CD4-positive, alpha-beta T cell treated with Interleukin-1 beta for 1 hour (primary cell): ENCODE measurements at places on chromosomes 12 and 14.

- no peak for DNase-seq
These were observed 11.7 kb downstream of the CSRNP2 start for GRCh38 chr12:51071663-51072062.

- DNase-seq = no peak
These were observed 37.5 kb downstream of the PRORP start for GRCh38 chr14:35159742-35160409.

- no peak for DNase-seq
These were observed 573.2 kb downstream of the PRKD1 start for GRCh38 chr14:29354486-29354885.

DNA sequence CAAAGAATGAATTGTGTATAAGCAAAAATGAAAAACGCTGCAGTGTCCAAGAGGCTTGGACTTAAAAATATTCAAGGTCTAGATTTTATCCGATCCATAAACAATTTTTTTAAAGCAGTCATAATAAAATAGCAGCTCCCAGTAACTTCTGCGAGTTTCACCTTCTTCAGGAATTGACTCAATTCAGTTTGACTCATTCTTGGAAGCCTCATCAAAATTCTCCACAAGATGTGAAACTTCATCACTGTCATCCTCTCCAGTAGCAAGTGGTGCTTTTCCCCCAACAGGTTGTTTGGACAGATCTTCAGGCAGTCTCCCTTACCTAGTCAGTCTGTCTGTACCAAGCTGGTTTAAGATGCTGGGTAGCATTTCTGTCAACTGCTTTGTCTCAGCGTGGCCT, 93.5 kb upstream of the FOXG1 start:
- no peak for DNase-seq

GRCh38 chr12:76274420-76275083, 73.7 kb downstream of the BBS10 start:
- no peak for DNase-seq

DNA sequence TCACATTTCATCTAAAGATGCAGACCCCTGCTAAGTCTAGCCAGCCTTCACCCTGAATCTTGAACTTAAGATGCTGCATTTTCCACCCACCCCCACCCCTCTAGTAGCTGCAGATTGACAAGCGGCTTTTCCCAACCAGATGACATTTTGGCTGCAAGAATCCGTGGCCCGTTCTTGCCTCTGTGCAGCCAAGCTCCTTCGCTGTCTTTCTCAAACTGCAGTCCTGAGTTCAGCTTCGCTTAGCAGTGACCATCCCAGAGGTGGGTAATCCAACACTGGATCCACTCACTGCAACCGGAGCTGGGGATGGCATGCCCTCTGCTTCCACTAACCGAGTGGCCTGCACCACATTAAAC, 765 bp upstream of the NFYB start:
- no peak for DNase-seq

GRCh38 chr12:44968965-44969364, 81.9 kb downstream of the DBX2 start:
- DNase-seq = no peak

GRCh38 chr14:20093442-20093841, 17.1 kb upstream of the OR4K17 start:
- DNase-seq = no peak

DNA sequence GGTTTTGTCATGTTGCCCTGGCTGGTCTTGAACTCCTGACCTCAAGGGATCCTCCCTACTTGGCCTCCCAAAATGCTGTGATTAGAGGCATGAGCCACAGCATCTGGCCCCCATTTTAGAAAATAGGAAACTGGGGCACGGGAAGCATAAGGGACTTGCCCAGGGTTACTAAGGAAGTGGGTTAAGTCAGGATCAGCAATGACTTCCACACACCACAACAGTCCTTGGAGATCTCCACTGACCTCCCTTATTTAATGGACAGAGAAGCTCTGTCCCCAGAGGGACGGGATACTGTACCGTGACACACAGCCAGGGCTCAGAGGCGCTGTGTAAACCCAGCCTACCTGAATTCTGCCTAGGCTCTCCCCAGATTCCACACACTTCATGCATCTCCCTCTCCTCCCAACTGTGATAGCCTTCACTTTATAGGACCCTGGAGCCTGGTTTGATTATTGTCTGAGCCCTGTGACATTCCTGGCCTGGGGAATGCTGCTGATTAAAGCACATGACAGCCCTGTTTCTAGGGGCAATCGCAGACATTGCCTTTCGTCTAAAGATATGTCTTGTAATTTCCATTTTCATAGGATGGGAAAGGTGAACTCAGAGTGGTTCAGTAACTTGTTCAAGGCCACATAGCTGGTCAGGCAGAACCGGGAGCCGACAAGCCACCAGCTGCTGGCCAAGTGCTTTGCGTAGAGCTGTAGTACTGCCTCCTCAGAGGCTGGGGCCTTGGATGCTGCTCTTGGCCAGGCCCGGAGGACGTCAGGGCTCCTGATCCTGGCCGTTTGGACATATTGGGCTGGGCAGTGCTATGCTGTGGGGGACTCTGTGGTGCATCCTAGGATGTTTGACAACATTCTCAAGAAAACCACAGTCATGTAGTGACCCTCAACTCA, 20.8 kb downstream of the SERPINA1 start:
- DNase-seq = peak; percentile 47

DNA sequence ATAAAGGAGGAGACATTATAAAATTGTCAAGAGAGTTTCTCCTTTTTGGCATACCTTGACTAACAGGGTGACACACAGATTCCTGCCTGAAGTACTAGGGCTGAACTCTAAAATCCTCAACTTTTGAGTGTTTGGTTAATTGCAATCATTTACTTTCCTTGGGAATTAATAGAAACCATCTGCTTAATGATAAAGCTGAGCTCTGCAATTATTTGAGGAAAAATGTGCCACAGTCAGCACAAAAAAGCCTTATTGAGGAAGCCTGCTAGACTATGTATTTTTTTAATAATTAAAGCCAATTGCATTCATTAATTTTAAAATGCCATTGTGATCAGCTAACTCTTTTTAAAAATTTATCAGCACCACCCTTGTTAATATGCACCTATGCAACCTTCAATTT, 38.7 kb downstream of the PRICKLE1 start:
- DNase-seq = no peak

DNA sequence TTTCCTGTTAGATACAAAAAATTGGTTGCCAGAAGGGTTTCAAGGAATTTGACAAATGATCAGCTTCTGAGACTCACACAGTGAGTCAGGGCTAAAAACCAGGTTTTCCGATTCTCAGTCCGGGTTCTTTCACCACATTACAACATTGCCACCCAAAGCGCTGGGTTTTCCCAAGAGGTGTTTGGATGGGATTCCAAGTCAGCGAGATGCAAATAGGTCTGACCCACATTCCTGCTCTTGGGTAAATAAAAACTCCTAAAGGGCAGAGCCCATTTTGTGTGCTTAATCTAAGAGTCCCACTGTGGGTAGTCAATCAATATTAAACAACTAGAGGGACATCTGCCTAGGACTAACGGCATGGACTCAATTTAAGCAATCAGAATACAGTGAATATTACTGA, 5.4 kb upstream of the RIC8B start:
- DNase-seq = no peak

DNA sequence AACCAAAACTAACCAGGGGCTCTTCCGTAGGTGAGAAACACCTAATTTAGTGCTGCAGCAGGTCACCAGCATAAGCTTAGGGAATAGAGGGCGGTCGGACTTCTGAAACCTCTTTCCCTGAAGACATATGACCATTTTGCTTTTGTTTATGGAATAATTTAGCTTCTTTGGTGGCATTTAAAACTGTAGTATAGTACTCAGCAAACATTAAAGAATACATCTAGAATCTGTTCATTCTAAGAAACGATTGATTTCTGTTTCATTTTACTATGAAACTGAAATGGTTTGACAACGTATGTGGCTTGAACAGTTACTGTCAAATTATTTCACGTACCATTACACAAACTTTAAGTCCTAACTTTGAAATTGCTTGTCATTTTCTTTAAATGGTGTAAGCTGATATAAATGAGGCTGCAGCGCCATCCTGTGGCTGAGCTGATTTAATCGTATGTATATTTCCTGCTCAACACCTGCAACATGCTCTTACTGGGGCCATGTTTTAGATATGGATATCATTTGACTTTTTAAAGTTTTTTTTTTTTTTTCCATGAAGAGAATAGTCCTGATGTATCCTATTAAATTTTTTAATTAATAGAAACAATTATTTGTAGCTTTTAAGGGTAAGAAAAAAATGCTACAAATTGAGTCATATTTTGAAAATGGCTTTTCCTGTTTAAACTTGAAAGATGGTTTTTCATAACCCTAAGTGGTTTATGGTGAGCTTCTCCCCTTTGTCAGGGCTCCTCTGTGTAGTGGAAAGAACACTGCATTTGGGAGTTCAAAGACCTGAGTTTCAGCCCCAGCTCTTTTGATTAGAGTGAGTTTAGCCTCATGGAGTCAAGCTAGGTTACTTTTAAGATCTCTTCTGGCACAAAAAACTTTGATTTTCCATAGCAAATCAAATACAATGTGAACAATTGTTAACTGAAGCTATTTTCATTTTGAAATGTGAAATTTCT, 27.4 kb downstream of the CFAP54 start:
- peak; percentile 86 for DNase-seq

DNA sequence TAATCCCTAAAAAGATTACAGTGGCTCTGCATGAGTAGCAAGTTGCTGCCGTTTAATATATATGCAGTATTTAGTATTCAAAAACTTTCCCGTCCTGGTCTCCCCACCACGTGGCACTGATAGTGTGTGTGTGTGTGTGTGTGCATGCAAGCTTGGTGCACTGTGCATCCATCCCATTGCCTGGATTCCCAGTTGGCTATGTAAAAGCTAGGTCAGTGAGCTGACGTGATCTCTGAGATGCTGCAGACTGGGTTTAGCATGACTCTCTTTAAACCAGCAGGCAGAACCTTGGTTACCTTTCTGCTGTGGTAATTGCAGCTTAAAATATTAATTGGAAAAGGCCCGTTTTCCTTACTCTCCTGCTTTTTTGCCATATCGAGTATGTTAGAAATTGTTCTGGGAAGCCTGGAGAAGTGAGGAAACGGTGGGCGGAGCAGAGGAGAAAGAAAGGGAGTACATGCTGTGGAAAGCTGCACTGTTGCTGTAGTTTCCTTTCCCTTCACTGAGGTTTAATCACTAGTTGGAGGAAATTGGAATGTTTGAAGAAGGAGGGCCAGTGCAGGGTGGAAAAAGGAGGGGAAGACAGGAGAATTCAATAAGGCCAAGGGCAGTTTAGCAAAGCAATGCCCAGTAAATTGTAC, 4.0 kb upstream of the CNTN1 start:
- DNase-seq = no peak

DNA sequence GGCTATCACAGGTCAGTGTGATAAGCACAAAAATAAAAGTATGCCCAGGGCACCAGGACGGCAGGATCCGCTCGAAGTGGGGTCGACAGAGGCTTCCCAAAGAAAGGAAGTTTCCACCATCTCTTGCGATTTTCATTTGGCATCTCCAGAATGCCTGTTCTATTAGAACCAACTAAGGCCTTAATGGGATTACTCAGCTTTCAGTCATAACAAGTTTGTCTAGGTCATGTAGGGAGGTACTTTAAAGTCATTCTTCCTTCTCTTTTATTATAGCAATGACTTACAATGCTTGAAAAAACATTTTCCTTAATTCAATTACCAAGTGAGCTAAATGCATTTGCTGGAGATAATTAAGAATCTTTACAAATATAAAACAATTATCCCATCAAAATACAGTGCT, 83.6 kb upstream of the DIO3 start:
- no peak for DNase-seq

- DNase-seq = peak; percentile 61
These were observed 12.0 kb downstream of the CLSTN3 start for GRCh38 chr12:7142056-7142644.

- no peak for DNase-seq
These were observed 58.9 kb upstream of the KITLG start for GRCh38 chr12:88638966-88639760.

GRCh38 chr12:102570256-102570655, 89.9 kb upstream of the IGF1 start:
- DNase-seq = no peak

DNA sequence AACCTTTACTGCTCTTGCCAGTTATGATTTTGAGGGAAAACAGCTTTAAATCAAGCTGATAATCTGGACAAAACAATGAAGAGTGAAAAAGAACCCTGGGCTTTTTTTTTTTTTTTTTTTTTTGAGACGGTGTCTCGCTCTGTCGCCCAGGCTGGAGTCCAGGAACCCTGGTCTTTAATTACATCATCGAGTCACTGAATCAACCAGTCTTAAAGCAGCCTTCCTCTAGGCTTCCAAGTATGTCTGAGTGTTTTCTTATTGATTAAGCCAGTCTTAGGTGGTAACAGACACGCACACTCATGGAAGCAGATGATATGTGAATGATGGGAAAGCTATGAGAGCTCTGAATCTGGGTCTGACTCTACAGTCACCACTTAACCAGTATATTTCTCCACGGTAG, 5.9 kb upstream of the VCPKMT start:
- no peak for DNase-seq

DNA sequence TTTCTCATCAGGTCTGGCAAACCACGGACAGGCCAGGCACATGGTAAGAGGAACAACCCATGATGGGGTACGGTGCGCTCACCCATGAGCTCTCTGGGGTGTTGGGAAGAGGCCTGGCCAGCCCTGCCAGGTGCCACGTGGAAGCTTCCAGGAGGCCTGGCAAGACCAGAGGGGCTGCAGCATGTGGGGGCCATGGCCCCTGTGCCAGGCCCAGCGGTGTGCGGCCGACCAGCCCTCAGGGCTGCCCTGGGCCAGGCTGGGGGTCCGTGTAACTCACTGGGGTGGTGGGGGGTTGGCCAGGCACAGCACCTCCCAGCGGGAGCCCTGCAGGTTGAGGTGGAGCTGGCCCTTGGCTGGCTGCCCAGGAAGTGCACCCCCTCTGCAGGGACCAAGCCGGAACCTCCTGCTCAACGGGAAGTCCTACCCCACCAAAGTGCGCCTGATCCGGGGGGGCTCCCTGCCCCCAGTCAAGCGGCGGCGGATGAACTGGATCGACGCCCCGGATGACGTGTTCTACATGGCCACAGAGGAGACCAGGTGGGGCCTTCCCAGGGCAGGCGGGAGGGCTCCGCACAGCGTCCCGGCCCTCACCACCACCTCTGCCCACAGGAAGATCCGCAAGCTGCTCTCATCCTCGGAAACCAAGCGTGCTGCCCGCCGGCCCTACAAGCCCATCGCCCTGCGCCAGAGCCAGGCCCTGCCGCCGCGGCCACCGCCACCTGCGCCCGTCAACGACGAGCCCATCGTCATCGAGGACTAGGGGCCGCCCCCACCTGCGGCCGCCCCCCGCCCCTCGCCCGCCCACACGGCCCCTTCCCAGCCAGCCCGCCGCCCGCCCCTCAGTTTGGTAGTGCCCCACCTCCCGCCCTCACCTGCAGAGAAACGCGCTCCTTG, 4.9 kb upstream of the CRIP2 start:
- no peak for DNase-seq

- no peak for DNase-seq
These were observed 21.6 kb downstream of the C12orf75 start for GRCh38 chr12:105352052-105352451.

GRCh38 chr14:99407416-99407815, 73.2 kb downstream of the SETD3 start:
- no peak for DNase-seq

DNA sequence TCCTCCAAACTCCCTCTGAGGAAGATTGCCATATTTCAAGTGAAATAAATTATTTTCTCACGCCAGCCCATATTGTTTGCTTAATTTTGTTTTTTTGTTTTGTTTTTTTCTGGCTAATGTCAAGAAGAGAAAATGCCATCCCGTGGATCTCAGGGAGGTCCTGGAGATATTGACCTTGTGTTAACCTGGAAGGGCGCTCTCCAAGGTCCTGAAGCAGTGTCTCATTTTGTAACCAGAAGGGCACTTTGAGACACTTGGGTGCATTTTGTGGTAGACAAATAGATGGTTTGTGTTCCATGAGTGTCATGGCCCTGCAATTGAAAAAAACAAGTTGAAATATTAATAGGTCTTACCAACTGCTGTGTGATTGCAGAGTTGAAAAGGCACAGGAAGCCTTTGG, 268.9 kb downstream of the SUDS3 start:
- no peak for DNase-seq
